ENCODE measurements at places on chromosomes 4 and X.

DNA sequence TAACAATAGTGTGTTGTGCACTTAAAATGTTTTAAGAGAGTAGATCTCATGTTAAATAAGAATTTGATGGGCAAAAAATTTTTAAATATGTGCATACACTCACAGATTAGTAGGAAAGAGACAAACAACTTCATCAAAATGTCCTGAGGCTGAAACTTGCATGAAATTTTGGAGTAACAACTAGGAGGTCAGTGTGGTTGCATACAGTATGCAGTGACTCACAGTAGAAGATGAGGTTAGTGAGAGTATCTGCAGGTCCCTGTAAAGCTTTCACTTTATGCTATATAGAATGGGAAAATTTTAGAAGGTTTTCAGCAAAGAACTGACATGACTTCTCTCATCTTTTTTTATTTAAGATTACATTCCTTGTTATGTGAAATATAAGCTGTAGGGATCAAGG, 453.1 kb upstream of the KLHL4 start:
- DNase-seq: no peak

- DNase-seq: no peak
Measured at GRCh38 chrX:7214251-7214650, 66.3 kb upstream of the PUDP start.

- DNase-seq: no peak
Measured at GRCh38 chr4:124028182-124028581, 631.6 kb downstream of the SPRY1 start.

DNA sequence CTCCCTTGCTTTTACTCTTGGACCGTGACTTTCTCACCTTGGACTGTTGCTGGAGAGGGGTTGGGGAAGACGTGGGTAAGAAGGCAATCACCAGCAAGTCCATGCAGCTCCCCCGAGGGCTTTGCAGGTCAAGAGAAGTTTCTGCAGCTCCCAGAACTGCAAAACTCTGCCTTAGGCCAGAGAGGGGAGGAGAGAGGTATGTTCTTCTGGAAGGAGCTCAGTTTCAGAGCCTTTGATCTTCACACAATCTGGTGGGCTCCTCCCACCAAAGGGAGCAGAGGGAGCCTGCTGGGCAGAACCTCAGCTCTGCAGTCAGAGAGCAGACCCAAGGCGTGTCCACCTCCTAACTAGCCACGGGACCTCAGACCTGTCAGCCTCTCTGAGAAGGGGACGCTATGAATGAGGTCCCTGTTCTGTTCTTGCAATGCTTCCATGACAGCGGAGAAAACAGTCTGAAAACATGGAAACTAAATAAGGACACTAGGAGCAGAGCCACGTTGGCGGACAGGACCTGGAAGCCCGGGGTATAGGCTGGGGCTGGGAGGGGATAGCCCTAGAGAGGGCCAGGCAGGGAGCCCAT, 92.8 kb downstream of the EVC2 start:
- DNase-seq: no peak

All from activated CD4-positive, alpha-beta T cell treated with anti-CD3 and anti-CD28 coated beads for 36 hours (primary cell).